ENCODE measurements at places on chromosomes 7 and 10.

- no peak for DNase-seq
Observed at GRCh38 chr7:73429622-73430505, 3.7 kb upstream of the FZD9 start.

DNA sequence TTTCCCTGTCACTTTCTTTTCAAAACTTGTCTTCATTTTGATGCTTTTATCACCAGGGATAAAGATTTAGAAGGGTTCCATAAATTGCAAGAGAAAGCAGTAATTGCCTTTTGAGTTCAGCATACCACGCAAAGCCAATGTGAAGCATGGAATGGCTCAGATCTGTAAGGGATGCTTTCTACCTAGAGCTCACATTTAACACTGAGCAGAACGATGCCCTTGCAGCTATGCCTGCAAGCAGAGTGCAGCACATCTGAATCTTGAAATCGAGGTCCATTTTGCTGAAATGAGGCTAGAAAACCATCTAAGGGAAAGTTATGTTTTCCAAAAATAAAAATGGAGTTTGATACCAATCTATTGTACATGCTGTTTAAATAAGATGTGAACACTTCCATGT, 171.2 kb upstream of the CELF2 start:
- no peak for DNase-seq

DNA sequence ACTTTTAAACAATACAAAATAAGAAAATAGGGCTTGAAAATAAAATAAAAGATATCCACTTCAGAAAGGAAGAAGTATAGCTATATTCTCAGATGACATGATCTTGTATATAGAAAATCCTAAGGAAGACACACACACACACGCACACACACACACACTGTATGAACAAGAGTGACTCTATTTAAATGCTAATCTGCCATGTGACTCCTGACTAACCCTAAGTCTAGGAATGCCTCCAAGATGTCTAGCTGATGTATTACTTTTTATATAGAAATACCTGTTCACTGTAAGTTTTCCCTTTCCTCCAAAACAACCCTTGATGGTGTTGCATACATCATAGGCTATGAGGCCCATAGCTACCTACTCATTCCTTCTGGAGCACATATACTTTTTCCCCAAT, 173.1 kb upstream of the LRRTM3 start:
- no peak for DNase-seq

- DNase-seq = no peak
Observed at GRCh38 chr7:148587076-148587475, 3.5 kb upstream of the C7orf33 start.

DNA sequence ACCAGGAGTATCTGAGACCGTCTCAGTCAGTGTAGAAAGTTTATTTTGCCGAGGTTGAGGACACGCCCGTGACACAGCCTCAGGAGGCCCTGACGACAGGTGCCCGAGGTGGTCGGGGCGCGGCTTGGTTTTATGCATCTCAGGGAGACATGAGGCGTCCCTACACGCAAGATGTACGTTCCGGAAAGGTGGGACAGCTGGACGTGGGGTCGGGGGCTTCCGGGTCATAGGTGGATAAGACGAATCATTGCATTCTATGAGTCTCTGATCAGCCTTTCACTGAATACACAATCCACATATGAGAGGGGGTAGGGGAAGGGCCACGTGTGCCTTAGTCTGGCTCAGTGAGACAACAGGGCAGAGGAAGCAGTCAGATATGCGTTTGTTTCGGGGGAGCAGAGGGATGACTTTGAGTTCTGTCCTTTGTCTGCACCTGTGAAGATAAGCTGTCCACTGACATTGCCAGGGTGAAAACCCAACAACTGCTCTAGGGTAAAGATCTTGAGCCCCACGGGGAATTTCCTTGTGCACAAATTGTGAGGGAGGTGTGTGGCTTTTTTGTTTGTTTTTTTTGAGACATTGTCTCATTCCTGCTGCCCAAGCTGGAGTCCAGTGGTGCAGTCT, 66.2 kb downstream of the DNAJB6 start:
- DNase-seq = no peak

GRCh38 chr10:81081887-81082620, 544.4 kb downstream of the SH2D4B start:
- DNase-seq = no peak

DNA sequence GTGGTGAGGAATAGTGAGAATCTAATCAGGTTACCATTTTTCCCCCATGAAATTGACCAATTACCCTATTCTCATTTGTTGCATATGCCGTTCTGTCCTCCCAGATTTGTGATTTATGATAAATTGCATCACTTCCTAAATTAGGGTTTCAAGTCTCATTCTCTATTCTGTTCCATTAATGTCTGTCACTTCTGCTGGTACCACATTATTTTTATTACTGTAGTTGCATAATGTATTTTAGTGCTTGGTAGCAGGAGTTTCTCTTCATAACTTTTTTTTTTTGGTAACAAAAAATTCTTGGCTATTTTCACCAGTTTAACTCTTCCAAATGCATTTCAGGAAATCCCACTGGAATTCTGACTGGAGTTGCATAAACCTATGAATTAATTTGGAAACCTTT, 44.0 kb upstream of the FAM133B start:
- no peak for DNase-seq

DNA sequence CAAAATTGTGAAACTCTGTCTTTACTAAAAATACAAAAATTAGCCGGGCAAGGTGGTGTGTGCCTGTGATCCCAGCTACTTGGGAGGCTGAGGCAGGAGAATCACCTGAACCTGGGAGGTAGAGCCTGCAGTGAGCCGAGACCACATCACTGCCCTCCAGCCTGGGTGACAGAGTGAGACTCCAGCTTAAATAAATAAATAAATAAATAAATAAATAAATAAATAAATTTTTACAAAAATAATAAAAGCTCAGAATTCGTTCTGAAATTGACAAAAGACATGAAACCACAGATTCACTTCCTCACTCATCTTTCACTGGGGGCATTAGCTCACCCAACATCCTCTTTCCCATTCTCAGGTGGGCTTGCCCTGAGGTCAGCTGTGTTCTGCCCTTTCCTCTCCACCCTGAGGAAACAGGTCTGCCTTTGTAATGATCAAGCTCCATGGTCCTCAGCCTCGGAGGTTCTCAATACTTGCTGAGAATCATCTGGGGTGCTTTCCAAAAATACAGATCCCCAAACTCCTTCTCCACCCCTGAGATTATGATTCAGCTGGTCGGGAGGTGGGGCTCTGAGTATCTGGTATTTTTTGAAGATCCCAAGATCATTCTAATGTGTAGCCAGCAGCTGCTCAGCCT, 29.2 kb upstream of the APBB1IP start:
- DNase-seq = no peak

GRCh38 chr7:106140406-106141173, 28.5 kb upstream of the SYPL1 start:
- DNase-seq = no peak

GRCh38 chr7:135712796-135713195, 15.2 kb downstream of the SLC13A4 start:
- DNase-seq = no peak

GRCh38 chr7:15801551-15801950, 115.1 kb upstream of the MEOX2 start:
- no peak for DNase-seq

DNA sequence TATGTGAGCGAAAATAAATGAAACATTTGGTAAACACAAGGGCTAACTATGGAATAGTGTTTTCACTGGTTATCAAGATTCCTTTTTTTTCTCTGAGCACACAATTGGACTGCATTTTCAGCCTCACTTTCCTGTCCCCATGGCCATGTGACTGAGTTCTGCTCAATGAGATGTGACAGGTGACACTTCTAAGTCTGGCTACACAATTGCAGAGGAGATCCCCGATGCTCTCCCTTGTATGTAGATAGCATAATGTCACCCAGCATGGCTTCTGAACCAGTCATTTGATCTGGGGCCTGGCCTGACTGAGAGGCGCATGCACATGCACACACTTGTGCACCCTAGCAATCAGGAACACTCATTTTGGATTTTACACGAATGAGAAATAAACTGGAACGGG, 581.8 kb downstream of the GRID1 start:
- no peak for DNase-seq

DNA sequence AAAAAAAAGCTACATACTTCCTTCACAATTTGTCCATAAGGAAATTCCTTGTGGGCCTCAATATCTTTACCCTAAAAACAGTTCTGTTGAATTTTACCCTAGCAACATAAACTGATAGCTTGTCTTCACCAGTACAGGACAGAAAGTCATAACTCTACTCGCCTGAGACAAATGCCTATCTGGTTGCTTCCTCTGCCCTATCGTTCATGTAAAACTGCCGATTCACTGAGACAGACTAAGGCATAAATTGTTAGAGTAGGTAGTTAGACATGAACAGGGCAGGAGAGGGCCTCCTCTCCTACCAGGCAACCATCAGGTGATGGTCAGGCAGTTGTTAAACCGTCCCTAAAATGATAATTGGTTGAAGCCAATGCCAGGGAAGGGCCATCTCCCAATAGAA, 25.0 kb downstream of the IFIT3 start:
- no peak for DNase-seq

- no peak for DNase-seq
Observed at GRCh38 chr7:141585592-141586510, 34.6 kb downstream of the AGK start.

DNA sequence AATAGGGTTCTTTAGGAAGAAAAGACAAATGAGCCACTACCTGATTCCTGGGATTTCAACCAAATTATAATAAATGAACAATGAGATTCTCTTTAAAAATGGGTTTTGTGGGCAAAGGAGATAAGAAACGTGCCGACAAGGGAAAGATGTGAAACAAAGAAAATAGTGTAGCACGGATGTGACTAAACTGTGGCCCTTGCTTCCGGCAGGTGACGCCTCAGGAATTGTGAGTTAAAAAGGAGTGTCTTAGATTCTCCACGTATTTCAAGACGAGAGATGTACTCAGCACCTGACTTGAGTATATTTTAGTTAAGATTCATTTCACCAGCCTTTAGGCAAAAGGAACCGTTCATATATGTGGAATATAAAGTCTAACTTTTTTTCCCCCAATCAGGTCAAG, 75.9 kb downstream of the DNAH11 start:
- no peak for DNase-seq

DNA sequence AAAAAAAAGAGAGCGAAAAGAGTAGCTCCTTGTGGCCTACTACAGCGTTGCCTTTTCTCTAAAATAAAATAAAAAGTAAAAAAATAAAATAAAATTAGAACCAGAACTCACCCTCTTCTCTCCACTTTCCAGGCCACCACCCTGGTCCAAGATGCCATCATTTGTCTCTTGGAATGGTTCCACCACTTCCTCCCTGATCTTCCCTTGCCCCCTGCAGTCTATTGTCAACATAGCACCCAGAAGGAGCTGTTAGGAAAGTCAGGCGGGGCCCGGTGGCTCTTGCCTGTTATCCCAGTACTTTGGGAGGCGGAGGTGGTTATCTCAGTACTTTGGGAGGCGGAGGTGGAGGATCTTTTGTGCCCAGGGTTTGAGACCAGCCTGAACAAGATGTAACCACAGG, 7.6 kb upstream of the GRID2IP start:
- no peak for DNase-seq

GRCh38 chr10:125344573-125345171, 184.3 kb upstream of the CTBP2 start:
- DNase-seq = peak; percentile 54

- peak; percentile 57 for DNase-seq
Observed at GRCh38 chr7:28922624-28923331, 35.4 kb downstream of the TRIL start.

GRCh38 chr7:20299145-20299544, 31.6 kb upstream of the ITGB8 start:
- DNase-seq = no peak

DNA sequence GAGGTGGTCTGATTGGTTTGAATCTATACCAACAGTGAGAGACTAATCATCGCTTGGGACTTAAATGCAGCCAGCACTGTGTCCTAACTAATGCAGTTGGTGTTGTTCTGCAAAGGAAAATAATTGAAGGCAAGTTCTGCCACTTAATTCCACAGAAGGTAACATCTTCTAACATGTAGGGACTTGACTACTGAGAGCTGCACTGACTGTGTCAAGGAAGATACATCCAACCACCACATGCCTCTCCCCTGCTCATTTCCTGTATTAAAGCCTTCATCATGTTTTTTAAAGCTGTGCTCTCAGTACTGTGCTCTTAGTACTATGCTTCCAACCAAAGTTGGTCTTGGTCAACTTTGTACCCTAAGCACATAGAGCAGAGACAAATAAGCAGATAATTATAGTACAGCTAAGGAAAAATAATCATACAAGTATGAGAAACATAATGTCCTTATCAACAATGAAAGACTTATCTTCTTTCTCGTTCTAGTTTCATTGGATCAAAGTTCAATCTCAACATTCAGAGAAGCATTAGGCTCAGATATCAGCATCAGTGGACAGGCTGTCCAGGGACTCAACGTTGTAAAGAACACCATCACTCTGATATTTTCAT, 2.8 kb upstream of the CYP3A4 start:
- no peak for DNase-seq

GRCh38 chr7:137986252-137987017, 15.5 kb downstream of the CREB3L2 start:
- DNase-seq = no peak

DNA sequence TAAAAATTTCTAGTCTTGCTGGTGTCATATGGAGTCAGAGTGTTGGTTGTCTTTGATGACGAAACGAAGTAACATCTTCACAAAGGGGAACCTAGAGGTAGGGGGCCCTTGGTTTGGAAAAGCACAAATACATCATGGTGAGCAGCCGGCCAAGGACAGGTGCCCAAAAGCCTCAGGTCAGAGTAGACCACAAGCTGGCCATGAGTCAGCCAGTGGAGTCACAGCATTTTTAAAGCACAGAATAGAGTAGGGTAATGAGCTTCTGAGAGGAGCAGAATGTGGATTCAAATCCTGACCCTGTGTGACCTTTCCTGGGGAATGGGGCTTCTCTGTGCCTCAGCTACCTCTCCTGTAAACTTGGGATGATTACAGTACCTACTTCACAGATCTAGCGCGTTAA, 5.3 kb downstream of the CAMK2B start:
- DNase-seq = no peak

GRCh38 chr7:107014387-107015023, 30.0 kb upstream of the PRKAR2B start:
- no peak for DNase-seq

DNA sequence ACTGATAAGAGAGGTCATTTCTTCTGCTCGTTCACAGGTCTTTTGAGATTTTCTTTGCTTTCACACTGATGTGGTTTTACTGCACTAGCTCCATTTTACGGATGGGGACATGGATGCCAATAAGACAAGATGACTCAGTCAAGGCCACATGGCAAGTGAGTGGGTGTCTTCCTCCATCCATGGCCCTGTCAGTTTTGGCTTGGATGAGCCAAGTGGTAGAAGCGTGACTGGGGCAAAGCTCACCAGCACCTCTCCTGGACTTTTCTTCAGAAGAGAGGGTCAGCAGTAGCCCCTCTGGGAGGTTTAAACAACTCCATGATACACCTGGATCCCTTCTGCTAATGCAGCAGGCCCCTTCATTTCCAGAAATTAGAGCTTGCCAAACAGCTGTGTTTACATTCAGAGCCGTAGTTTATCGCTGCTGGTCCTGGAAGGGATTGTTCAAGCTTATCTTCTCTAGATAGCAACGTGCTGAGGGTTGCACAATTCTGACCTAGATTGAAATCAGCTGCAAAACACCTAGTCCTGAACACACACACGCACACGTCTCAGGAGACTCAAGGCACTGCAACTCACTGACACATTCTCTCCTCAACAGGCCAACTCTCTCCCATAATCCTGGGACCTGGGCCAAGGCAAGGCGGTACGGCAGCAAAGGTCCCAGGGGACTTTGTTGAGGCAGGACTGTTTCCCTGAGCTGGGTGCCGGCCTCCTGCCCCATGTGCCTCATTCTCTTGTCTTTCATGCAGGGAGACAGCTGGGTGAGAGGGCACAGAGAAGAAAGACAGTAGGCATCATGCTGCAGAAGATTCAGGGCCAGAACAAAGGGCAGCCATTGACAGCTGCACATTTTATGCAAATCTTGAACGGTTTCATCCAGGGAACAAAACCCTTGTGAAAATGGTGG, 14.2 kb upstream of the PDCD4 start:
- DNase-seq = no peak

Measured in right kidney (tissue), 9 donors.